ENCODE measurements at places on chromosomes 11 and 22.

GRCh38 chr11:82092904-82093303 is 640.8 kb downstream of the FAM181B start:
- DNase-seq: no peak

GRCh38 chr11:93005239-93005638 is 35.8 kb downstream of the MTNR1B start:
- no peak for DNase-seq

DNA sequence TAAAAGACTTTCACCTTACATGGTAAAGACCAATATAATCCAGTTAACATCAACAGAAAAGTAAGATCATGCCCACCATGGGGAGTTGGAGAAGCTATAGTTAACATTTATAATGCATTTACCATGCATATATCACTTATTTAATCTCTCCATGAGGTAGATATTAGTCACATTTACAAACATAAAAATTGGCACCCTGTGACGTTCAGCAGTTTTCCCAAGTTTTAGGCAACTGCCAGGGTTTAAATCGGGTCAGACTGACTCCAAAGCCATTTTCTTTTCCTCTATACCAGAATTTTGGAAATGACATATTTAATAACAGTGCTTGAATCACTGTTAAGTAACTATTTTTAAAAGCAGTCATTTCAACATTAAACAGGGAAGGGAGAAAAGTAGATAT is 266.3 kb downstream of the DDX10 start:
- no peak for DNase-seq

GRCh38 chr11:100612766-100613165 is 74.3 kb upstream of the ARHGAP42 start:
- DNase-seq: no peak

DNA sequence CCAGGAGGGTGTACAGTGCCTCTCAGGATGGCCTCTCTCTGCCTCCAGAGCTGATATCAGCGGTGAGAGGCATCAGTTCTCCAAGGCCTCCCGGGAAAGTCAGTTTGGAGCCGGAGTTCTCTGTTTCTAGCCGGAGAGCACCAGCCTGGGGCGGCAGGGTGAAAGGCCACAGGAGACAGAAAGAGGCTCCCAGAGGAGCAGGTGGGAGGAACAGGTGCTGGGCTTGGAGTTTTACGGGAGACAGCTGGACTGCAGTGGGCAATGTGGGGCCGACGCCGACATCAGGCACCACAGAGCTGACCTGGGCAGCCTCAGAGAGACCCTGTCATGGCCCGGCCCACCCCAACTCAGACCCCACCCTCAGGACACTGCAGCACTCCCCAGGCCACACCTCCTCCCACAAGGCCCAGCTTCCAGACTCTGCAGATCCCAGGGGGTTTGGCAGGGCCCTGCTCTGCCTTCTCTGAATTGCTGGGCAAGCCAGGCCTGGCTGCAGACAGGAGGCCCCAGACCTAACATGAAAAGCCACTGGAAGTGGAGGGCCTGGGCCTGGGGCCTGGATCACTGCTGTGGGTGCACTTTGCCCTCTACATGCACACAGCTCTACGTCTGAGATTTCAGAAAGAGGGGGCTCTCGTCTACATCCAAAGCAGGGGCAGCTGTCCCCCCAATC is 885.6 kb downstream of the BRD1 start:
- no peak for DNase-seq

GRCh38 chr11:134503100-134503499 is 91.1 kb upstream of the B3GAT1 start:
- DNase-seq: no peak

- DNase-seq: peak; percentile 62
These were observed 62.2 kb upstream of the FDX1 start for GRCh38 chr11:110367571-110367970.

Data from NCI-H1105 treated with DMSO at 0.1 percent for 48 hours (cell line).